Effector memory CD8-positive, alpha-beta T cell (primary cell): ENCODE measurements at places on chromosomes 1 and 21.
A peak's percentile ranks its signal among the peaks of the same experiment; 100 is the strongest.

DNA sequence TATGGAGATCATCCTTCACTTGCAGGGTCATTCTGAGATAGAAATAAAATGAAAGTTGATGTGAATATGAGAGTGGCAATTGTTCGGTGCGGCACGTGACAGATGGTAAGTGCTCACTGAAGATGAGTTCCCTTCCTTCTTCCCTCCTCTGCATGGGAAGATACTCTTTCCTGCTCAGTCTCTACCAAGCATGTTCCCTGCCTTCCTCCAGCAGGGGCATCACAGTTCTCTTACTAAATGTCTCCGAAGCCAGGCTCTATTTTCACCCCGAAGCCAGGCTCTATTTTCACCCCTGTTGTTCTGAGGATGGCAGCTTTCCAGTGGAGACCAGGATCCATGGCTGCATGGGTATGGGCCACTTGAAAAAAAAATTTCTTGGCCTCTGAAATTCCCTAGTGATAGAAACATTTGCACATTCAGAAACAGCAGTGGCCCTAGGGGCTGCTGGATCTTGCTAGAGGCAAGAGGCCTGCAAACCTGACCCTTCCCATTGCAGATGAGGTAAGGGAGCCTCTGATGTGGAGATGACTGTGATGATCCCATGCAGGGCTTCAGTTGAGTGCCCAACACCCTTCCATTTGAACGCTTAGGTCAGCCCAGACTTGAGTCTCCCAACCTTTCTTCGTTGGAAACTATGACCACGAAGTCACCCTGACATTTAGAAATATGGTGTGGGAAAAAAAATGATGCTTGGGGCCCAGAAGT is 123.7 kb upstream of the HMGB4 start:
- no peaks in the 10 kb centered on the region for H3K36me3 ChIP-seq
- H3K27ac ChIP-seq, result no peak overlapping the region
- H3K4me1 ChIP-seq, result no peaks in the 10 kb centered on the region
- no peak overlapping the region for H3K4me3 ChIP-seq

GRCh38 chr1:242524571-242525359 is at the start of gene PLD5:
TSS of gene PLD5 (minus strand) at chr1:242524697.
- DNase-seq, result no peak
- no peak within 1 kb of the TSS for H3K27ac ChIP-seq
- peaks cover 62% of the 10 kb centered on the region for H3K27me3 ChIP-seq
- no peaks in the 10 kb centered on the region for H3K36me3 ChIP-seq

GRCh38 chr1:84776639-84777038 is 86.4 kb upstream of the SSX2IP start:
- H3K27ac ChIP-seq, result no peak overlapping the region
- H3K27me3 ChIP-seq, result no peaks in the 10 kb centered on the region
- H3K36me3 ChIP-seq, result no peaks in the 10 kb centered on the region
- H3K4me3 ChIP-seq, result no peak overlapping the region
- DNase-seq, result no peak

DNA sequence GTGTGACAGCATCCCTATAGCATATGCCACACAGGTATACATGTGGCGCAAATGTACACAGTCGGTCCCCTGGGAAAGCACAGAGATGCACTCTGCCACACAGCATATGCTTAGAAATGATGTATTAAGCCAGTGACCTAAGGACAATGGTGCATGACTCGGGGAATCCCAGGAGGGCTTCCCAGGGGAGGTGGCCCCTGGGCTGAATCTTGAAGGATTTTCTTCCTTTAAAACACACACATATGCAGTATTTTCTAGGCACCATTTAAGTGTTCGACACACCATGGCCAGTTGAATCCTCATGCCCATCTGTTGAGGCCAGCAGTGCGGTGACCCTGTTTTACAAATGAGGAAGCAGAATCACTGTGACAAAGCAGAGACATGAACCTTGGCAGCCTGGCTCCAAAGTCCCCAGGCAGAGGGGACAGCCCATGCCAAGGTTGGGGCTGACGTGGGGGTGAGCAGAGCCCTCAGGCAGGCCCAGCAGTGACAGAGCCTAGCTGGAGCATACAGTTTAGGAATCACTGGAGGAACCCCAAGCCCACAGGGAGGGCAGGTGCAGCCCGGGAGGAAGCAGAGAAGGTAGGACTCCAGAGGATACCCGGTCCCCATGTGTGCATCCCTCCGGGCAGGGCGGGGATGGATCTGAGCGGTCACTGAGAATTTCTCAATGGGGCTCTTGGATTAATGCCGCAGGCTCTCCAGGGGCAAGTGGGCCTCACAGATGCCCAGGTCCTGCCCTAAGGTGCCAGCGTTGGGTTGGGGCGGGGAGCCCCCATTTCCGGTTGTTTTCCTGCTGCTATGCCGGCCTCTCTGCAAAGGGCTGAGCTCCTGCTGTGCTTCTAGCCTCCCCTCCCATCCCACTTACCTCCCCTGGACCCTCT is 28.4 kb downstream of the WNT3A start:
- H3K27ac ChIP-seq, result no peak overlapping the region
- no peak for DNase-seq
- H3K27me3 ChIP-seq, result peaks cover 51% of the 10 kb centered on the region
- no peak overlapping the region for H3K4me3 ChIP-seq

- no peak overlapping the region for H3K27ac ChIP-seq
- H3K27me3 ChIP-seq, result peaks cover 6% of the 10 kb centered on the region
- H3K4me3 ChIP-seq, result no peak overlapping the region
- H3K36me3 ChIP-seq, result no peaks in the 10 kb centered on the region
- no peaks in the 10 kb centered on the region for H3K4me1 ChIP-seq
Measured at GRCh38 chr1:213572912-213573647, 414.7 kb upstream of the PROX1 start.

- H3K4me1 ChIP-seq, result no peaks in the 10 kb centered on the region
- no peak overlapping the region for H3K4me3 ChIP-seq
- peaks cover 8% of the 10 kb centered on the region for H3K36me3 ChIP-seq
- H3K27ac ChIP-seq, result no peak overlapping the region
- DNase-seq, result no peak
- no peaks in the 10 kb centered on the region for H3K27me3 ChIP-seq
Measured at GRCh38 chr21:34519016-34519415, 7.0 kb upstream of the KCNE1 start.

DNA sequence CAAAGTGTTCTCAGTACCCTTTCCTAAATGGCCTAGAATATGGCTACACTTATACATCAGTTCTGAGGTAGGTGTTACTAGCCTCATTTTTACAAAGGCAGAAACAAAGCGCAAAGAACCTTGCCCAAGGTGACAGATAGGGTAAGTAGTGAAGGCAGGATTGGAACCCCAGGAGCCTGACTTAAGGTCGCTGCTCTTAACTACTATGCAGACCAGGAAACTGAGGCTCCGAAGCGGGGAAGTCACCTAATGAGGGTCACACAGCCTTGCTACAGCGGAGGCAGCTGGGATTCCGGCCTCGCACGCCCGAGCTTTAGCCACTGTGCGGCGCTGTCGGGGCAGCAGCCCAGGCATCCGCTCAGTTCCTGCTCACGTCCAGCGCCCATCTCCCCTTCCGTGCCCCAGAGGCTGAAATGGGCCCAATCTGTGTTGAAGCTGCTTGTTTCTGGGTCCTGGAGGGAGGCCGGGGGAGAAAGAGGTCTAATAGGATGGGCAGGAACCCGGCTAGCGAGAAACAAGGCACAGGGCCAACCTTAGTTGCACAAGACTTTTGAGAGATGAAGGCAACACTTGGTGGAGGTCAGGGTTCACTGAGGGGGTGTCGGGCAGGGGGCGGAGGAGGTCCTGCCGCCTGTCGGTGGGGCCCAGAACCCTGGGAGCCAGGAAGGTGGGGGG is 1.4 kb upstream of the FOXD2 start:
- H3K27ac ChIP-seq, result peak overlapping the region; percentile 68
- H3K27me3 ChIP-seq, result no peaks in the 10 kb centered on the region
- H3K36me3 ChIP-seq, result peaks cover 19% of the 10 kb centered on the region
- peak; percentile 70 for DNase-seq
- H3K4me3 ChIP-seq, result peak overlapping the region; percentile 98

DNA sequence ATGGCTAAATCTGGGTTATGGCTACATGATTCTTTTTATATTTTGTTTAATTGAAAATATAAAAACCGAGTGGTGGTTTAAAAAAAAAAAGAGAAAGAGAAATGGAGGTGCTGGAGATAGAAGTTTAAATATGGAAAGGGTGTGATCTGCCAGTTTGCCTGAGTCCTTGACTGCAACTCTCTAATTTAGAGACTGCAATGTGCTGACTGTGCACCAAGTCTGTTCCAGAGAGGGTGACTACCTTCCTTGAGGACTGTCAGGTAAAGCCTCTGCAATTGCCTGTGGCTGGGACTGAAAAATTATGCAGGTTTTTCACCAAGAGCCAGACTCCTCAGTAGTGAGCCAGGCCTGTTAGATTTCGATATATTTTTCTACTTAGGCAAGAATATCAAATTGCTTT is 1326.3 kb downstream of the BRINP3 start:
- H3K4me3 ChIP-seq, result no peak overlapping the region
- no peaks in the 10 kb centered on the region for H3K36me3 ChIP-seq
- no peak for DNase-seq
- H3K4me1 ChIP-seq, result no peaks in the 10 kb centered on the region
- H3K27ac ChIP-seq, result no peak overlapping the region

- DNase-seq, result no peak
- peaks cover 46% of the 10 kb centered on the region for H3K4me1 ChIP-seq
- H3K36me3 ChIP-seq, result peaks cover 18% of the 10 kb centered on the region
- H3K27me3 ChIP-seq, result no peaks in the 10 kb centered on the region
- H3K27ac ChIP-seq, result peak overlapping the region; percentile 98
Measured at GRCh38 chr1:21335088-21335691, 44.9 kb upstream of the ECE1 start.

DNA sequence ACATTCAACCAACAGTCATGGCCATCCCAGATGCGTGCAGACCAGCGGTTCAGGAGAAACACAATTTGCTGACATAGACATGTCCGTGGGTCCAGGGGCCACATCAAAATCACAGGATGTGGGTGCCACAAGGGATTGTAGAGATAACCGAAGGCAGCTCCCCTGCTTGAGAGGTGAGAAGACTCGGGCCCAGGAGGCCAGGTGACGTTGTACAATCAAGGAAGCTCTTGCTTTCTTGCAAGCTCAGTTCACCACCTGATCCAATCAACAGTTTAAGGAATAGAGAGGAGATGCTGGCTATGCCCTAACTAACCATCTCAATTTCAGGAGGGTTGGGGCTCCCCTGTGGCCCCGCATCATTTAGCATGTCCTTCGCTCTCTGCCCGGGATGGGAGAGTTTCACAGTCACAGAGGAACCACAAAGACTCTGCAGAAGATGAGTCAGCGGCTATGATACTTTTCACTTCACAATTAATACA is 19.5 kb downstream of the UBASH3A start:
- peak; percentile 46 for DNase-seq
- H3K4me1 ChIP-seq, result peaks cover 84% of the 10 kb centered on the region
- H3K4me3 ChIP-seq, result peak overlapping the region; percentile 80
- H3K27ac ChIP-seq, result peak overlapping the region; percentile 64
- H3K27me3 ChIP-seq, result no peaks in the 10 kb centered on the region
- peaks cover 83% of the 10 kb centered on the region for H3K36me3 ChIP-seq

DNA sequence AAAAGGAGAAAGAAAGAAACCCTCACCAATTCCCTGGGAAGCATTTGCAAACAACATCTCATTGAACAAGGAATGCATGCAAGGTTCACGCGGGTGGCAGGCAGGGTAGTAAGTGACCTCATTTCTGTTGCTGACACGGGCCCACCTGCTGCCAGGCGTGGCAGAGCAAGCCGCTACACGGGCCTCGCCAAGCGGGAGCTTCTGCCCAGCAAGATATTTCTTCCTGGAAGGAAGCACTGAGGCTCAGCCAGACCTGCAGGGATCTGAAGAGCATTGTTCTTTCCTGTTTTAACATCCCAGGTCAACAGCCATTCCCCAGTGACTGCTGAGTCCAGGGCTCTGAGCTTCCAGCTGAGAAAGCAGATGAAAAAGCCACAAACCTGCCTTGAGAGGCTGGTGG is 91.9 kb upstream of the IGSF21 start:
- no peak overlapping the region for H3K4me3 ChIP-seq
- no peak for DNase-seq
- no peak overlapping the region for H3K27ac ChIP-seq
- H3K36me3 ChIP-seq, result peaks cover 3% of the 10 kb centered on the region

GRCh38 chr1:64000021-64000420 is 203.4 kb upstream of the UBE2U start:
- DNase-seq, result no peak
- H3K27me3 ChIP-seq, result peaks cover 6% of the 10 kb centered on the region
- H3K36me3 ChIP-seq, result no peaks in the 10 kb centered on the region
- no peak overlapping the region for H3K4me3 ChIP-seq
